ENCODE measurements at places on chromosomes 4 and X.

- no peak for DNase-seq
Measured at GRCh38 chr4:1985780-1986577, 22.8 kb downstream of the NELFA start.

GRCh38 chr4:39718366-39719323 lies 20.7 kb downstream of the UBE2K start:
- no peak for DNase-seq

DNA sequence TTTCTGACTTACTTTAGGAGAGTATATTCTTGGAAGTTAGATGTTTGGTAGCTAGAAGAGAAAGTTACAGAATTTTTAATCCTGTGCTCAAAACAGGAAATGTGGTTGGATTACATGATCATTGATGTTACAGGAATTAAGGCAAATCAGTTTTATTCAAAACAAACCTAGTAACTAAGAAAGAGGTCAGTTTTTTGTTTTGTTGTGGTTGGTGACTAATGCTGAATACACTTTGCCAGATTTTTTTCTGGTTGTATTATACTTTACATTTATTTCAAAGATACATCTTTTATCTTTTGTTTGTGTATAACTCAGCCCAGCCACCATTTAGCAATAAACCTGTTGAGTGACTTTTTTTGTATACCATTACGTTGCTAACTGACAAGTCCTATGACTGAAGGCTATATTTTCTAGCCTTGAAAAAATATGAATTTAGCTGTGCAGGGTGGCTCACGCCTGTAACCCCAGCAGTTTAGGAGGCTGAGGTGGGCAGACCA lies 116.7 kb downstream of the KLHL8 start:
- no peak for DNase-seq

GRCh38 chrX:103864149-103864548 lies 32.1 kb upstream of the RAB9B start:
- DNase-seq: no peak

GRCh38 chrX:85243155-85243554 lies 424 bp downstream of the SATL1 start:
- DNase-seq: no peak

Data from iPS DF 19.7 (cell line).